Activated T-helper 1 cell treated with anti-CD3 and anti-CD28 coated beads, Interleukin-2, amount 50 U/mL, for 16 hours (primary cell): ENCODE measurements at places on chromosomes 5 and 9.

DNA sequence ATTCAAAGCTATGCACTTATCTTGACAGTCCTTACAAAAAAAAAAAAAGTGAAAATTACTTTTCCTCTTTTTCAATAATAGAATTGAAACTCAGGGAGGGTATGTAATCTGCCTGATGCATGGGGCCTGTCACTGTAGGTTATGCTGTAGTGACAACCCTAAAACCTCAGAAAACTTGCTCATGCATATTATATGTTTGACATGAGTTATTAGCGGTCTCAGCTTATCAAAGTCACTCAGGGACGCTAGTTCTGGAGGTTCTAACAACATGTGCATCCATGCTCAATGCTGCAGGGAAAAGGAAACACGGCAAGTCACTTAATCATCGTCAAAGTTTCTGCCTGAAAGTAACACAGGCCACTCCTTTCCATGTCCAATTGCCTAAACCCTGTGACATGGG lies 78.4 kb upstream of the TMEM252 start:
- DNase-seq, result no peak

- DNase-seq, result no peak
Observed at GRCh38 chr5:133783481-133783880, 171.1 kb upstream of the FSTL4 start.

GRCh38 chr5:31585166-31585894 lies 53.2 kb downstream of the C5orf22 start:
- DNase-seq, result no peak

DNA sequence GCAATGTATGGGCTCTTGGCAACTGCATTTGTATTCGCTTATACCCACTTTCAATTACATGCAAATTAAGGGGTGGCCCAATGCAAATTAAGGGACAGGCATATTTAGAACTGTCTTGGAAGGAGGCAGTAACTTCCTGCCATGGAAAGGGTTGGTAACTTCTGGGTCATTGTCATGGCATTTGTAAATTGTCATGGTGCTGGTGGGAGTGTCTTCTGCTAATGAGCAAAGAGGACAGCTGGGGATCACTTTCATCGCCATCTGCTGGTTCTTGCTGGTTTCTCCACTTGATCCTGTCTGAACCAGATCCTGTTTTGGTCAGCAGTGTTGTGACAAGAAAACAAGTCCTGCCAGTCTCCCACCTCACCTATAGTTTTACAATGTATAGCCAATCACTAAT lies 23.3 kb upstream of the UGT3A2 start:
- DNase-seq, result no peak

- DNase-seq, result no peak
Observed at GRCh38 chr5:154039458-154039829, 677 bp downstream of the MFAP3 start.

DNA sequence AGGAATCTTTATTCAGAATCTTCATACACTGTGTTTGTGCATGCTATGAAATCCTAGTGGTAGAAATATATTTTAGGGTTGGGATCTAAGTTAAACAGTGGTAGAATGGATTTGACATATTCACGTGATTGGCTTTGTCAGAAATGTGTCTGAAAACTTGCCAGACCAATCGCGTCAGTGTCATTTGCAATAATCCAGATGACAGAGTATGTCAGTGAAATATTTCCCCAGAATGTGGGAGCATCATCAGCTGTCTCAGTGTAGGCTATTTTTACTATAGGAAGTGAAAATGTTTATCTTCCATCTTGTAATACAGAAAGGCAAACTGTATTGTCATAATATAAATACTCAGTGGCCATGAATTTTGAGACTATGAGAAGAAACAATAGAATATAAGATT lies 220.6 kb upstream of the EDIL3 start:
- DNase-seq, result no peak

DNA sequence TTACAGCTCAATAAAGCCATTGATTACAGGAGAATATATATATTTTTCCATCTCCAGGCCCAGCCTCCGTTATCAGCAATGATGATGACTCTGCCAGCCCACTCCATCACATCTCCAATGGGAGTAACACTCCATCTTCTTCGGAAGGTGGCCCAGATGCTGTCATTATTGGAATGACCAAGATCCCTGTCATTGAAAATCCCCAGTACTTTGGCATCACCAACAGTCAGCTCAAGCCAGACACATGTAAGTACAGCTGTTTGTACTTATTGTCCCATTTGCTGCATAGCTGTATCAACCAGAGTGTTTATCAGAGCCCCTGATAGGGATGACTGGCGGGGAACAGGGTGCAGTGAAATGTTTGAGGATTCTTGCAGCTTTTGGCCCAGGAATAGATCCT lies 197.7 kb downstream of the NTRK2 start:
- DNase-seq, result no peak

DNA sequence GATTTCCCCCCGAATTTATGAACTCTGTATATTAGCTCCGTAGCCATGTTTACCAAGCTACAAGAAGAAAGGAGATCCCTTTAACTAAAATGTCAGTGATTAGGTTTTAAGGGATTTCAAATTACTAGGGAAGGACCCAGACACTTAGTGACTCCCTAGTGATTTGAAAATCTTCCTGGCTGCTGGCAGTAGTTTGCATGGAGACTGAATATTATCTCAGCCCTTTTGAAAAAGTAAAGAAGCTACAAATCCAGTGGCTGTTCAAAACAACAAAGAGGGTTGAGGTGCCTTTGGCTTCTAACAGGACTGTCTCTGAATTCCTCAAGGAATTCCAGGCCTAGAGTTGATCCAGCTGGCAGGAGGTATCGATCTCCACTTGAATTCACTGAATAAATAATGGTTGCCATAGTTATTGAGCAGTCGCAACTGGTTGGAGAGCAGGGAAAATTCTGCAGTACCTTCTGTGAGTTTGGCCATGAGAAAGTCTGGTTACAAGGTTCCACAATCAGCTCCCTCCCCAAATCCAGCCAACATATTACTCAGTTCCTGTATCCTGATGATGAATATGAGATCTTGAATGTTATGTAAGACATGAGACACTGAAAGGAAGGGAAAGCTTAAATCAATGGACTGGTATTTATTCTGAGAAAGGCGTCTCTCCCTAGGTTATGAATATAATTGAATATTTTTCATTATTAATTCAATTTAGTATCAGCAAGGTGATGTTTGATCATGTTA lies 37.7 kb downstream of the NR4A3 start:
- no peak for DNase-seq
